ENCODE measurements at places on chromosomes 12 and 14.

GRCh38 chr12:126424696-126425095 lies 1359.5 kb downstream of the AACS start:
- no peak for DNase-seq

DNA sequence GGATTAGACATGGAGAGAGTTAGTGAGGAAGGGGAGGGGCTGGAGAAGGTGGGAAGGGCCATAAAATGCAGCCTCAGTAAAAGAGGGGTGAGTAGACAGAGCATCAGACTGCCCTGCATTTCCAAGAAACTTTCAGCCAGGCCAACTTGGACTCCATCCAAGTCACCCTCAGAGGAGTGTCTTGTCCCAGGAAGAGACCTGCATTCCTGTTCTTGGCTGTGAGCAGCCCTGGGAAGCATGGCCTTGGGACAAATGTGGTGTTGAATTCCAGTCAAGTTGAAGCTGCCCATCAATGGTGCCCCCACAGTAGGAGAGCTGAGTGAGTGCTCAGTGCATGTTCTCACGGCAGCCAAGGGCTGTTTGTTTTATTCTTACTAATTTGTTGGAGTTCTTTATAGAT lies 35.0 kb upstream of the TUNAR start:
- no peak for DNase-seq

DNA sequence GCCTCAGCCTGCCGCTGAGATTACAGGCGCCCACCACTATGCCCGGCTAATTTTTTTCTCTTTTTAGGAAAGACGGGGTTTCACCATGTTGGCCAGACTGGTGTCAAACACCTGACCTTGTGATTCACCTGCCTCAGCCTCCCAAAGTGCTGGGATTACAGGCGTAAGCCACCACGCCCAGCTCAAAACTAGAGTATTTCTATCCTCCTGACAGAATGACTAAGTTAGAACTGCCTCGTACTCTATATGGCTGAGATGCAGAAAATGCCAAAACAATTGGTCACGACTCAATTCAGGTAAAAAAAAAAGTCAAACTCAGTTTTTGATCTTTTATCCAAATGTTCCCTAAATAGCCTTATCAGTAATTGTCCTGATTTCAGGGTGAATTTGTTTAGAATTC lies 11.1 kb downstream of the AKAP5 start:
- DNase-seq: no peak

DNA sequence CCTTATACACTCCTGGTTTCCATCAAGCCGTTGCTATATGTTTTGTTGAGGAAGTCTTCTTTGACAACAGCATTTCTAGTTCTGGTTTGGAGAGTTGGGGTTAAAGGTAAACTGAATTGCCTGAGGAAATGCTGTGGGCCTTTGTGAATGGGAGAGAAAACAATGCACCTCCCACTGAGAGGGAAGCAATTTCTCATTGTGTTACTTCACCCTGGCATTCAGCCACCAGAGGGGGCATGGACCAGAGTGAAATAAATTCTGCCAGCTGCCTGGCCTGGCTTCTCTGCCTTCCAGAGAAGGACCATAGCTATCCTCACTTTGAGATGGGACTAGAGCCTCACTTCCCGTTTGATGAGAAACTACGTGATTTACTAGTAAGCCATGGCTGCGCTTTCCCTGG lies 475.3 kb downstream of the EGLN3 start:
- DNase-seq: peak; percentile 5

GRCh38 chr14:32509632-32510187 lies 180.6 kb downstream of the AKAP6 start:
- DNase-seq: no peak
